Stimulated activated CD8-positive, alpha-beta memory T cell treated with anti-CD3 and anti-CD28 coated beads, Interleukin-7, amount 100 ng/mL, for 1 hour (primary cell): ENCODE measurements at places on chromosomes 5 and 9.

GRCh38 chr9:116661037-116661954 is 25.8 kb upstream of the TRIM32 start:
- no peak for DNase-seq

DNA sequence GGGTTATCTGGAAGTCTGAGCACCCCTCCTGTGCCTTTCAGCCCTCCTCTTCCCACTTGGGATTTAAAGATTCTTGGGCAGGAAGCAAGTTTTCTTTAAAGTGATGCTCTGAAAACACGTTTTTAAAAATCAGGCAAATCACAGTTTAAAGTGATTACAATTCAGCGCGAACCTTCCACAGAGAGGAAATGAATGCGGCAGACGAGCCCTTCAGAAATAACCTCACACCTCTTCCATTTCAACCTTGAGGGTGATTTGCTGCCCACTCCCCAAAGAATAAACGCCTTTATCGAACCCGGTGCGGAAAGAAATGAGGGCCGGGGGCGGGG is 2.3 kb upstream of the EFNA5 start:
- no peak for DNase-seq

GRCh38 chr5:15103130-15103529 is 231.6 kb upstream of the ANKH start:
- no peak for DNase-seq

GRCh38 chr5:72305194-72306142 is 14.6 kb downstream of the MRPS27 start:
- DNase-seq: no peak

DNA sequence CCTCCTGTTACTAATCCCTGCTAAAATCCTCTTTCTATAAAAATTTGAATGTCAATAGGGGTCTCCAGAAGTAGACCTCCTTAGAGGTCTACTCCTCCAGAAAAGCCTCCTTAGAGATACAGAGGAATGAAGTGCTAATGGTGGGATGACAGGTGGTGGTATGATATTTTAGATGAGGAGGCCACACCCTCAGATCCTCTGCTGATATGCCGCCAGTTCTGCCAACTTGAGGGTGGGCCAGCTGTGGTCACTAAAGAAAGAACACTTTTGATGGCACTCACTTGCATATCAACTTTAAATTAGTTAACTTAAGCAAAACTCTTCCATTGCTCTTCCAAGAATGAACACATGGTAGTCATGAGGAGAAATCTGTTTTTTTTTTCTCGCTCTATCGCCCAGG is 16.9 kb upstream of the UBAP2 start:
- no peak for DNase-seq

- DNase-seq: no peak
Observed at GRCh38 chr9:99119976-99120655, 15.2 kb downstream of the TGFBR1 start.

GRCh38 chr5:169499990-169500505 is 83.5 kb upstream of the SPDL1 start:
- no peak for DNase-seq

DNA sequence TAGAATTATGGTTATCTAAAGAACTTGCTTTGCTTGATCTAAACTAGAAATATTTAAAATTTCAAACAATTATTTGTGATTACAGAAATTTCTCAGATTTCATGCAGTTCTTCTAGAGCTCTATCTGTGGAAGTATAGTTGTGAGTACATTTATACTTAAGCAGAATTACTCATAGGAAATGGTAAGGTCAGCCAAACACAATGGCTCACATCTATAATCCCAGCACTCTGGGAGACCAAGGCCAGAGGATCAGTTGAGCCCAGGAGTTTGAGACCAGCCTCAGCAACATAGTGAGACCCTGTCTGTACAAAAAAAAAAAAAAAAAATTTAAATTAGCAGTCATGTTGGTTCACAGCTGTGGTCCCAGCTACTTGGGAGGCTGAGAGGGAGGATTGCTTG is 71.0 kb downstream of the INVS start:
- DNase-seq: no peak
